Stimulated activated CD4-positive, alpha-beta T cell treated with anti-CD3 and anti-CD28 coated beads, TNF-alpha, amount 100 ng/mL, for 1 hour (primary cell): ENCODE measurements at places on chromosomes 2 and 18.

DNA sequence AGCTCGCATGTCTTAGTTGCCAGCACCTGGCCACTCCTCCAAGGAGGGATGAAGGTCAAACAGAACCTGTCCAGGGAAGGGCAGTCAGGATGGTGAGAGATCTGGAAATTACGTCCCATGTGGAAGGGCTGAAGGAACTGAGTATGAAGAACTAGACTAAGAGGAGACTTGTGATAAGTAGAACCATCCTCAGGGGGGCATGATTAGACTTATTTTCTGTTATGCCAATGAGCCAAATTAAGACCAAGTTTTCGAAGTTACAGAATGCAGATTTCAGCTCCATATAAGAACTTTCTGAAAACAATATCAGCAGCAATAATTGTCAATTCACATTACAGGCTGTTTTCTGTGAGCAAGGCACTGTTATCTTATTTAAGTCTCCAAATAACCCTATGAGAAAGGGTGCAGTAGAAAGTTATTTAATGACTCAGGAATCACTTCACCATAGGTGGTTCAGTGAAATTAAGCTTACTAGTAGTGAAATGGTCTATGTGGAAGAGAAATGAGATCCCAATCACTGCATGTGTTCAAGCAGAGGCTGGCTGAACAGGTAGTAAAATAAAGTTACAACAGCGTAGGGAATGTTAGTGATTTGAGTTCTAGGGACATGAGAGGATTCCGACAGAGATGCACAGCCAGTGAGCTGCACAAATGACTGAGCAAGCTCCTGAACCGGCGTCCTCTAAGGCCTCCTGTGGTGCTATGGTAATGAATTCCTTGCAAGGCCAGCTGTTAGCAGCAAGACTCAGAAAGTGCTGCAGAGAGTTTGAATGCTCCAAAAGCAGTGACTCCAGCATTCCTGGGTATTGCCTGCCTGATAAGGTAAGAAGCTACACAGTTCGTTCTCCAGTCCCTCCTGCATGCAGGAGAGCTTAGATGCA is 4.5 kb upstream of the DYM start:
- no peak for DNase-seq

GRCh38 chr2:60515721-60516226 is 37.7 kb downstream of the BCL11A start:
- no peak for DNase-seq

DNA sequence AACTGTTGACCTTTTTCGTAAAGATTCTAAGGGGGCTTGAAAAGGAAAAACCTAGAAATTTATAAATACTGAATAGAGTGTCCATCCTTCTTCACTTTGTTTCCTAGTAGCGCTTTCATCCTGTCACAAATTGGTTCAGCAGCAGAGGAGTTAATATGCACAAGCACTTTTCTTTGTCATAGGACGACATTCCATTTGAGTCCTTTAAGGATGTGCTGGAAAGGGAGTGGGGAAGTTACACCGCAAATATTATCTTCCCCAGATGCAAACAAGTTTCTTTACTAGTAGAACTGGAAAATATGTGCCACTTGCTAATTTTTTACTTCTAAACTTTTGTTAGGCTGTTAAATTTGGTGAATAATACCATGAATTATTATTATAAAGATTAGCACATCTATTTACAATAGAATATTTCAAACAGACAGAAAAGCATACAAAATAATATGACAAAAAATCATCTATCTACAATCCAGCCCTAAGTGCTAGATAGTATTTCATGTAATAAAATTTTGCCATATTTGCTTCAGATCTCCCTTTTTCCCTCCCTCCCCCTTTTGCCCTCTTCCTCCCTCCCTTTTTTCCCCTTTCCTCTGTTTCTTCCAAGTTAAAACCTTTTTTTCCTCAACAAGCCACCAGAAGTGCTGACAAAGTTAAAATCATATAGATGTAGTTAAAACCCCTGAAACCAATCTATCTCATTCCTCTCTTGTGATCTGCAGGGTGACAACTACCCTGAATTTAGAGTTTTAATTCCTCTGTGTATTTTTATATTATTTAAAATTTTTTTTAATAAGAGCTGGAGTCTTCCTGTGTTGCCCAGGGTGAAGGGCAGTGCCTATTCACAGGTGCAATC is 50.5 kb upstream of the MAP4K3 start:
- DNase-seq, result no peak

- no peak for DNase-seq
Observed at GRCh38 chr2:15747603-15748471, 156.2 kb downstream of the DDX1 start.

DNA sequence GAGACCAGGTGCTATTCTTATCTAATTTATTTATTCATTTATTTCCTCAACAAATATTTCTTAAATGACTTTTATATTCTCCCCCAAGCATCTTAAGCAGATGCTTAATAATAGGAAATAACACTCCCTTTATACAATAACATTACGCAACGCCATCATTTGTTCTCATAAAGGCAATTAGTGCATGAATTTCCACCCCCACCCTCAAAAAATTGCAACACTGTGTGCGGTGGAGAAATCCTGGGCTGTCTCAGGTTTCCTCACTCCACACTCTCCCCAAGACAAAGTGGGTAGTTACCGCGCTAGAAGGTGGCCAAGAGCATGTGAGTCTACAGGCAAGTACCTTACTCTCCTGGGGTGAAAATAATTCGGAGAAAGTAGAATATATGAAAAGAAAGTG is 37.0 kb upstream of the CTDP1 start:
- no peak for DNase-seq

GRCh38 chr2:80655265-80655664 is 350.7 kb upstream of the LRRTM1 start:
- DNase-seq, result no peak

- no peak for DNase-seq
Observed at GRCh38 chr2:149586898-149587219, 716 bp downstream of the MMADHC start.

GRCh38 chr2:166361351-166362153 is 14.2 kb downstream of the SCN9A start:
- no peak for DNase-seq

DNA sequence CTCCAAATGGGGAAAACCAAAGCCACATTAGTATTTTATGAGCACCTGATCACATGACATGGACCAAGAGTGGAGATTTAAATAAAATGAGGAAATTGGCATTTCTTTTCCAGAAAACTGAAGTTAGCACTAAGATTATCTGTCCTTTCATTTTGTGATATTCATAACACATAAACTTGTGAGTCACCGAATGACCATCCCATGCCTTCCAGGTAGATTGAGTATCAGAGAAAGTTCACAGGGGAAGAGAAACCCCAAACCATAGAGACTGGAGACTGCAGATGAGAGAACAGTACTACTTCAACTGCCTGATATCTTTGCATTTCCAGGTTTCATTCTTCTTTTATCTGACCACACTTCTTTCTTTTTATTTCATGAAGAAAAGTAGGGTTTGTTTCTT is 176.3 kb upstream of the LRP1B start:
- no peak for DNase-seq

- DNase-seq, result no peak
Observed at GRCh38 chr2:55869637-55870325, 53.8 kb downstream of the EFEMP1 start.

DNA sequence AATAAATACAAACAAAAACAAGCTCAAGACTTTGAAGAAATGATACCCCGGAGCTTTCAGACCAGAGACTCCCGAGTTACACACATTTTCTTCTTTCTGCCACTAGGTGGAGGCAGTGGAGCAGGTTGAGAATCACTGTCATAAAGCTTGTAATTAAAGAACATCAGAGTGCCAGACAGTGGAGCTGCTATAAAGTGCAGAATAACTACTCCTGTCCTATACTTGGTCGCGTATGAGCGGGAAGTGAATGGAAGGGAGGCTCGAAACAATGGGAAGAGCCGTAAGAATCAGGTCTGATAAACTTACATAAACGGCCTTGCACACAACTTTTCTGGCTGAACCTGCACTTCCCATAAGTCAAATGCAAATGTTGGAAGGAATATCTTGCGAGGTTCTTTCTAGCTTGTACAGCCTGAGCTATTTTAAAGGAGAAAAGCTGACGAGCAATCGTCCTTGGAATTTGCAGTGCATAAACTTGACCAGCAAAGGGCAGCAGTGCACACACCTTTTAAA is 189.0 kb downstream of the RPIA start:
- no peak for DNase-seq

GRCh38 chr18:48926420-48926857 is 24.3 kb downstream of the SMAD7 start:
- DNase-seq, result no peak

- no peak for DNase-seq
Observed at GRCh38 chr2:140247451-140248195, 1467.4 kb upstream of the NXPH2 start.

- DNase-seq, result no peak
Observed at GRCh38 chr18:27665264-27665799, 480.2 kb upstream of the CHST9 start.

GRCh38 chr18:60295674-60296073 is 76.9 kb downstream of the MC4R start:
- no peak for DNase-seq

GRCh38 chr2:73939419-73939818 is 12.7 kb downstream of the DGUOK start:
- DNase-seq, result no peak

DNA sequence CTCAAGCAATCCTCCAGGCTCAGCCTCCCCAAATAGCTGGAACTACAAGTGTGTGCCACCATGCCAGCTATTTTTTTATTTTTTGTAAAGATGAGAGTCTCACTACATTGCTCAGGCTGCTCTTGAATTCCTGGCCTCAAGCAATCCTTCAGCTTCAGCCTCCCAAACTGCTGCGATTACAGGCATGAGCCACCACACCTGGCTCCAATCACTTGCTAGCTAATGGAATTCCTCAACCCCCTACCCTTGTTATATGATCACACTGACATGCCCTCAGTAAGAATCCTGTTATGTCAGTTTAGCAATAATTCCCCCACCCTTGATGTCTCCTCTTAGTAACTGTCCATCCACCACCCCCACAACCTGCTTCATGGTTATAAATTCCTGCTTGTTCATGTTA is 12.3 kb downstream of the CHN1 start:
- no peak for DNase-seq

GRCh38 chr2:196328088-196328680 is 156.8 kb upstream of the STK17B start:
- no peak for DNase-seq

GRCh38 chr2:190449925-190450324 is 41.8 kb downstream of the MFSD6 start:
- no peak for DNase-seq

DNA sequence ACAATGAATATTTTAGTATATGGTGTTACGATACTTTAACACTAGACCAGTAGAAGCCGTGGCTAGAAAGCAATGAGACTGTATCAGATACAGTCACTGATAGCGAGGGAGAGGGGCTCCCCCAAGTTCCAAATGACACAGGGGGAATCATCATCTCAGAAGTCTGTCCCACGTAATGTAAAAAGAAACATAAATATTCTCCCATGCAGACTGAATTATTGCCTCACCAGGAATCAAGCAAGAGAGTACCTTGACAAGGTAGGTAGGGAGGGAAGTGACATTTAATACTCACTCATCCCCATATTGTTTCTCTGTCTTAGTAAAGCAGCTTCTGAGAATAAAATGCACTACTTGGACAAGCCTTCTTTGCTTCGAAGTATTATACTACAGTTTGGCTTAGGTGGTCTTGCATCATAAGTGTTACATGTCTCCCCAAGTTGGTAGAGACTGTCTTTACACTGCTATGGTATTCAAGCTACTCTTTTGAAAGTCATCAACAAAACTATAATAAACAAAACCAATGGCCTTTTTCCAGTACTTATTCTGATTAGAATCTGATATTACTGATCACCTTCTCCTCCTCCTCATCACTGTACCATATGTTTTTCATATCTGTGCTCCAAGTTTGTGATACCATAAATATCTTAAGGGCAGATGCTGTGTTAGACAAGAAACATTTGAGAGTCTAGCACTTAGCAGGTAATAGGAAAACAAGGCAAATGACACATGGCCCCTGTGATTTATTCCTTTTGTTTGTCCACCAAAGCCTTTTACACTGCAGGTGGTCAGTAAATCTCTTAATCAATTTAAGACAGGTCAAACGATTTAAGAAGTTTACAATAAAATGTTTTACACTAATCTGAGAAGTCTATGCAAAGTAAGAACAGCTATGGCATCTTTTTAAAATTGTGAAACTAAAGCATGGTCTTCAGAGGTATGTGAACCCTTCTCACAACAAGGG is 2.7 kb downstream of the LAPTM4A start:
- no peak for DNase-seq

GRCh38 chr2:74515981-74516633 is 1.9 kb downstream of the TLX2 start:
- DNase-seq, result no peak

GRCh38 chr2:85455552-85456090 is 37.1 kb downstream of the SH2D6 start:
- no peak for DNase-seq

GRCh38 chr2:54457323-54458023 is 1.3 kb downstream of the SPTBN1 start:
- no peak for DNase-seq

DNA sequence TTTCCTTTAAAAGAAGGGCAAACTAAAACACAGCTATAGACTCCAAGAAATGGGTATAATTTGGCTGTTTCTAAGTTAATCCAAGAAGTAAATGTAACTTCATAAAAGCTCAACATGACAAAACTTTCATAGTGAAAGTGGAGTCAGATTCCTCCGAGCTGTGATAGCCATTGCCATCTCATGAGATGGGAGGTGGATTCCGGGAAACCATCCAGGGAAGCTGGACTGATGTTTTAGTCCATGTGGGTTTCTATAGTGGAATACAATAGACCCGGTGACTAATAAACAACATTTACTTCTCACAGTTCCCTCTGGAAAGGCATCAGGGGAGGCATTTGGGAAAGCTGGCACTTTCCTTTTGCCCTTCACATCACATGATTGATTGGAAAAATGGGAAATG is 10.0 kb upstream of the LAPTM4A start:
- no peak for DNase-seq

- no peak for DNase-seq
Observed at GRCh38 chr2:217186668-217187159, 326.9 kb upstream of the TNP1 start.

- DNase-seq, result no peak
Observed at GRCh38 chr2:60796573-60797509, 40.8 kb downstream of the PAPOLG start.

- no peak for DNase-seq
Observed at GRCh38 chr18:3016585-3017297, 3.8 kb upstream of the LPIN2 start.

GRCh38 chr2:4693266-4693665 is 989.9 kb downstream of the DCDC2C start:
- no peak for DNase-seq

DNA sequence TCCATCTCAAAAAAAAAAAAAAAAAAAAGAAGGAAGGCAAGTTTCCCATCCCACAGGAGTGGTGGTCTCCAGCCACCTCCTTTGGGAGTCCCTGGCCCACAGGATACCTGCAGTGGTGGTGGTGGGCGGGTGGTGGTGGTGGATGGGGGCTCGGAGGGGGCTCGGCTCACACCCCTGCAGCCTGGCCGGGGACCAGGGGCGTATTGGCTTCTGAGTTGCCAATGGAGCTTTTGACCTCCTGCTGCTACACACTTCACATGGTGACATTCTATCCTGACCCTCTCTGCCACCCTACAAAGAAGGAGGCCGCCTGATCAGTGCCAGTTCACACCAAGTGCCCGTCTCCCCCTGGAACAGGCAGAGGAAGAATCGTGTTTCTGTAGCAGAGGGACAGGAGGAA is 119.6 kb downstream of the NFATC1 start:
- DNase-seq, result no peak
